ENCODE measurements at places on chromosomes 12 and 14.

DNA sequence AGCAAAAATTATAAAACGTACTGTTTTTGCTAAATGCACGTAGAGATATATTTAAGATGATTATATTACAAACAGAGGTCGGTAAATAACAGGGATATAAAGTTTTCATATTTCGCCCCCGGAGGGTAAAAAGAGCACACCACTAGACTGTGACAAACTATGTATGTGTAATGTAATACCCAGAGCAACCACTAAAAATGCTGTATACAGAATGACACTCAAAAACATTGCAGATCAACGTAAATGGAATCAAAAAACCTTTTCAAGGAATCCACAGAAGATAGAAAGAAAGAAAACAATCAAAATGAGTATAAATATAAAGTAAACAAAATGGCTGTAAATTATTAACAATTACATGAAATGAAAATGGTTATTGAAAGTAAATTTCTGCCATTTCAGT is 37.6 kb upstream of the PRB4 start:
- DNase-seq: no peak

DNA sequence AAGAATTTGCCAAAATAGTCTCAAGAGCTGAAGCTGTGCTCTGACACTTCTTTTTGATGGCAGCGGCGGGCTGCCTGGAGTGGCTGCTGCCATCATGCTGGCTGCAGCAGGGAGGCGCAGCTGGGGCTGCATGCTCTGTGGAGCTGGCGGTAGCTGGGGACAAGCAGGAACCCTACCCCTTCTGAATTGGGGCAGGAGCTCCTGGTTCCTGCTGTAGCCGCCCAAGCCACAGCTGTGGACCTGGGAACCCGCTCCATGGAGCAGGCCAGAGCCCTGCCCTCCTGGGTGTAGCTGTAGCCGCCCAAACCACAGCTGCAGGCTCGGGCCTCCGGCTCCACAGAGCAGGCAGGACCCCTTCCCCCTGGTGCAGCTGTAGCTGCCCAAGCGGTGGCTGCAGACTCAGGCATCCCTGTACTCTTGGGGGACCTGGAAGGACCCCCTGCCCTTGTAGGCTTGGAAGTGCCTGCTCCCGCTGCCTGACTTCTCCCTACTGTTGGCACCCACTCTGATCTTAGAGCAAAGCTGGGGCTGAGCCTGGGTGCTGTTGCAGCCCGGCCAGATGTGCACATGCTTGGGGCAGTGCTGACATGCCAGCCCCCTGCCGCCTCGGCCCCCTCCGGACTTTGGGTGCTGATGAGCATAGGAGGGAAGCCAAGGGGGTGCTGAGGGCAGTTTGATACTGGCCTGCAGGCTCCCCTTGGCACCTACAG is 33.3 kb downstream of the APAF1 start:
- no peak for DNase-seq

GRCh38 chr14:74395094-74395493 is 30.9 kb downstream of the SYNDIG1L start:
- no peak for DNase-seq

- DNase-seq: no peak
Observed at GRCh38 chr12:110790301-110790700, 47.6 kb upstream of the PPP1CC start.

- no peak for DNase-seq
Observed at GRCh38 chr14:61884711-61885110, 122.5 kb downstream of the SNAPC1 start.

- DNase-seq: no peak
Observed at GRCh38 chr14:95520346-95520745, 3.9 kb upstream of the SYNE3 start.

- no peak for DNase-seq
Observed at GRCh38 chr12:119780786-119781434, 96.2 kb downstream of the CIT start.

- no peak for DNase-seq
Observed at GRCh38 chr12:52139579-52140062, 52.2 kb downstream of the KRT80 start.

DNA sequence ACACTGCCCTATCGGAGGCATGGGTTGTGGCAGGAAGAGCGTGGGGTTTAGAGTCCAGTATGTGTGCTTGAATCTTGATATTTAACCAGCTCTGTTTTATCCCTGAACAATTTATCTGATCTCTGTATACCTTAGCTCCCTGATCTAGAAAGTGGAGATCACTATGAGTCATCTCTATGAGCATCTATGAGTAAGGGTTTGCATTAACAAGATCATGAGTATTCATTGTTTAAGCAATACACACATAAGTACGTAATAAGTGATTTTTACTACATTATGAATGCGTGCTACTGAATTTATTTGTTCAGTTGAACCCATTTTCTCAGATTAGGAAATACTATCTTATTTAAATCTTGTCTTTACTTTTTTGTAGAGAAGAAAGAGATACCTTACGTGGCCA is 49.4 kb downstream of the GPATCH2L start:
- DNase-seq: no peak

GRCh38 chr12:80858356-80858755 is 79.4 kb downstream of the LIN7A start:
- no peak for DNase-seq

GRCh38 chr12:67797753-67798152 is 149.2 kb downstream of the DYRK2 start:
- DNase-seq: no peak

Measured in activated T-helper 1 cell treated with Interleukin-2 at 50 U/mL for 16 hours (primary cell).